ENCODE measurements at places on chromosomes 7 and 10.
A peak's percentile ranks its signal among the peaks of the same experiment; 100 is the strongest.

- DNase-seq = no peak
These were observed 25.7 kb downstream of the HDAC9 start for GRCh38 chr7:18521236-18521589.

DNA sequence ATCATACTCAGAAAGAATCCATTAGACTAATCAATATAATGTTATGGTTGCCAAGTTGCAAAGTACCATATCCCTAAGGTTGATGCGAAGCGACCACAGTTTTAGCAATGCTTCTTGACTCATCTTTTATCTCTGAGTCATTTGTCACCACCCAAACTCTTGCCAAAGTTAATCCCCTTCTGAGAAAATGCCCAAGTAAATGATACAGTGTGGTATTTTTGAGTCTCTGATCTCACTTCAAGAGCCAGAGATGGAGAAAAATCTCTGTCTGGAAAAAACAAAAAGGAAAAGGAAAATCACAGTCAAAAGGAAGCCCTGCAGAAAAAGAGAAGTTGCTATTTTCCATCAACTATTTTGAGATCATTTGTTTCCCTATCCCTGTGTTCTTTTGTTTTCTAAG is 26.7 kb upstream of the OTUD1 start:
- DNase-seq = no peak

- no peak for DNase-seq
These were observed 55.4 kb upstream of the MKRN1 start for GRCh38 chr7:140534743-140535142.

DNA sequence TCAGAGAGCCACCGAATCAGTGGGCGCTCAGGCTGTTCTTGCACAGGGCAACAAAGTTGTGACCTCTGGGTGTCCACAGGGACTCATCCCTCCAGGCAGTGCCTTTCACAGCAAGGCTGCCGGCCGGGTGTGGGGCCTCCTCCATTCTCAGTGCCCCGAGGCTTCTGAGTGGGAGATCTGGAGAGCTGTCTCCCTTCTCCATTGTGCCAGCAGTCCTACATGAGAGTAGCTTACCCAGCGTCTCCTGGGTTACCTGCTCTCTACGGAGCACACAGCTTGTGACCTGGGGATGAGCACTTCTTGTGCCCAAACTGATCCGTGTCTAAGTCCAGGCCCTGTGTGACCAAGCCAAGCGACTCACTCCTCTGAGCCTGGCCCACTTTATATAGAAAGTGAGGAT is 240.9 kb upstream of the GRB10 start:
- DNase-seq = no peak

- no peak for DNase-seq
These were observed 7.8 kb downstream of the FBXW4 start for GRCh38 chr10:101687071-101687658.

GRCh38 chr10:49611816-49612512 is 1.9 kb downstream of the SLC18A3 start:
- DNase-seq = no peak

DNA sequence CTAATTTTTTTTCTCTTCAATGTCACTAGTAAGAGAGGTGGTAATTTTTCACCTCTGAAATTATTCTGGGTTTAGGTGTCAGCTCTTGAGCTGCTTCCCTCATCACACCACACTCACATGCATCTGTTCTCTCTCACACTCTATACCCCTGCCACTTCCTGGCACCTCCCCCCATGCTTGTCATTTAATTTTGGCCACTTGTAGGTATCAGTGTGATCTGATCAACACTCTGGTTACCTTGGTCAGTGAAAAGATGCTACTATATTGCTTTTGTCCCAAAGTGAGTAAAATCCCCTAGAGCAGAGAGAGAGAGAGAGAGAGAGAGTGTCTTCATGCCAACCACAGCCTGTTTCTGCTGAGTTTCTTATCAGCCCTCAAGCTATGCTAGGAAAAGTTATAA is 42.5 kb downstream of the STK17A start:
- peak; percentile 85 for DNase-seq

- no peak for DNase-seq
These were observed 102.4 kb downstream of the SVIL start for GRCh38 chr10:29532256-29532878.

DNA sequence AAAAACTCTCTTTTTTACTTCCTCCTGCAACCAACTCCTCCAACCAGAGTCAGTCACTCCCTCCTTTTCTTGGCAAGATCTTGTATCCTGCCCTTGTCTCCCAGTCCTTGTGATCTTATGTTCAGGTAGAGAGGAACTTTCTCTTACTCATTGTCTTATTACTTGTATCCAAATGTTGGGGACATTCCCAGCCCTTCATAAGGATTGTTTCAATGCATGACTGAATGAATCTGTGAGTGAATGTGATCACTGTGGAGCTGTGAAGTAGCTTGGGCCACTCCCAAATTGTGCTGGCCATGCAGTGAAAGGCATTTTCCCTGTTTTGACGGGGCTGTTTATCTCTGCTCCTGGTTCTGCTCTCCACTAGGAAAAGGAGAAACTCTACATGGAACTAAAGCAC is 93.7 kb downstream of the CFAP58 start:
- DNase-seq = no peak

DNA sequence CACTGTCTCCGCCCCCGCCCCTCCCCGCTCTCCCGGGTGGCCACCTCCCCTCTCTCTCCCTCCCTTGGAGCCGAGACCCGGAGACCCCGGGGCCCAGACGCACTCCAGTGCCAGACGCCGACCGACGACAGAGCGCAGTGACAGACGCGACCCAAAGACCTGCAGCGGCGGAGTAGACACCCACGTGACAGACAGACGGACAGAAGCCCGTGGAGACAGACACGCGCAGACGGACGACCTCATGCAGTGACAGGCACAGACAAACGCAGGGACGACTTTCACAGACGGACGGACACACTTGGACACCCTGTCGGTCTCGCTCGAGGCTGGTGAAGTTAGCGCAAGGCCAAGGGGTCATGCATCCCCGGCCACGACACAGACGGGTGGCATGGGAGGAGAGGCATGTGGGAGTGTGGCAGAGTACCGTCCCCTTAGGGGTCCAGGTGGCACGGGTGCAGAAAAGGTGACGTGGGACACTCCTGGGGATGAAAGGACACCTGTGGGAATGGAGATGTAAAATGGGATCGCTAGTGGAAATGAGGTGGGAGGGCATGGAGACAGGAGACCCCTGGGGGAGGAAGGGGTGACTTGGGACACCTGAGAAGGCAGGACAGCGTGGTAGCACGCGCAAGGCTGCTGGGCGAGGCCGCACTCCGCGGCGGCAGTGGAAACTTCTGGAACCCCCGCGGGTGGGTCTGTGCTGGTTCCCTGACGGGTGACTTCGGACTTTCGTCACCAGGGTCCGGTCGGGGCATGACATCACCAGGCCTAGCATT is 456 bp upstream of the ACHE start:
- peak; percentile 55 for DNase-seq

- DNase-seq = no peak
These were observed 12.4 kb downstream of the DIP2C start for GRCh38 chr10:677038-677437.

DNA sequence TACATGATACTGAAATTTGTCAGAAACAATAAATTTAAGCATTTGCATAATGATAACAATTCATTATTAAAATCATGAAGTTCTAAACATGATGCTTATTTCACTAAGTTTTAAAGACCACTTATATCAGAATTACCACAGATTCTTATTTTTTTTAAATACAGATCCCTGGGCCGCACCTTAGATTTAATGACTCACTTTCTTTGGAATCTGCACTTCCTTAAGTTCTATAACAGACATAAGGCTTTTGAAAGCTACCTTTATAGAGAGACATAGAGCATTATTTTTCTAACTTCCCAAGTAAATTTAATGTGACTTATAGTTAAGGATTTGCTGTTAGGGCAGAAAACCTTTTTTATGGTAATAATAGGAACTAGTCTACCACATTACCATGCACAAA is 214.9 kb downstream of the IPMK start:
- DNase-seq = no peak

- DNase-seq = no peak
These were observed 402.4 kb upstream of the LRGUK start for GRCh38 chr7:133724694-133725093.

GRCh38 chr10:83533290-83533689 is 606.0 kb upstream of the GHITM start:
- no peak for DNase-seq

- DNase-seq = no peak
These were observed 37.9 kb upstream of the TNS3 start for GRCh38 chr7:47619806-47620205.

GRCh38 chr10:30454744-30455510 is 20.9 kb downstream of the MAP3K8 start:
- no peak for DNase-seq

- DNase-seq = no peak
These were observed 612.2 kb downstream of the SUGCT start for GRCh38 chr7:40746841-40747556.

- no peak for DNase-seq
These were observed 540.2 kb downstream of the LRMDA start for GRCh38 chr10:75971402-75972211.

DNA sequence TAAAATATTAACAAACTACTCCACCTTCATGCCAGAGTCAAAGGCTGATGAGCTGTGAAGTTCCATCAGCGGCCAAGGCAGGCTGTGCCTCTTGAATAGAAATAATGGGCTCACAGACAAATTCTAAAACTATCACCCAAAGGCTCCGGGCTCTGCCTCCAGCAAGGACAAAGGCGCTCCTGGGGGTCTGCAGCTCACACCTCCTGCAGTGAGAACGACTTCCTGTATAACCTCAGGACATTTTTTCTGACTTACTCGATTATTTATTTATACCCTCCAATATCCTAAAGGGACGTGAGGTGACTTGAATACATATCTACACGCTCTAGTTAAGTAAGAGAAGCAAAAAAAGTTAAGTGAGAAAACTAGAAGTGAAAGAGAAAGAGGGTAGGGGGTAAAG is 500.7 kb downstream of the CCSER2 start:
- no peak for DNase-seq

GRCh38 chr10:91349381-91349780 is 60.8 kb upstream of the HECTD2 start:
- no peak for DNase-seq

GRCh38 chr10:118911363-118911762 is 118.2 kb upstream of the NANOS1 start:
- no peak for DNase-seq

GRCh38 chr10:84087202-84087601 is 52.1 kb upstream of the GHITM start:
- DNase-seq = no peak

- DNase-seq = peak; percentile 50
These were observed 706 bp downstream of the BUB3 start for GRCh38 chr10:123154711-123155505.

DNA sequence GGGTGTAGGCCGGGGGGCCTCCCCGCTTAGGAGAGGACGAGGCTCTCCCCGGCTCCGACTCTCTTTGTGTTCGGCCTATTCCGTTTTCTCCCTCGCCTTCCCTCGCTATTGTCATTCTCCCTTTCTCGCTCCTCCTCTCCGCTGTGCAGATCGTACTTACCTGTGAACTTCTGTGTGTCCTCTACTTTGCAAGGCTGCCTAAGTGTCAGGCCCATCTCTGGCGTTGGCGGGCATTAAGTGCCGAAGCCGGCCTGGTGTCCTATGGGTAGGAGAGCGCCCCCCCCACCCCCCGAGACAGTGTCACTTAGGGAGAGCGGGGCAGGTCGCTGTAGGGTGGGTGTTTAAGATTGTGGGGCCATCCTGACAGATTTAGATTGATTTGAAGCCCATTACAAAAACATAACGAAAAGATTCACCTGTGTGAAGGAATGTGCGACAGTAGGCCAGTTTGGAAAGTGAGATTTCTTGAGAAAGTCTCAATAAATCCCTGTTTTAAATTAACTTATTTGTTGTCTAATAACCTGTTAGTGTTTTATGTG is 579 bp downstream of the RBM33 start:
- DNase-seq = peak; percentile 44

DNA sequence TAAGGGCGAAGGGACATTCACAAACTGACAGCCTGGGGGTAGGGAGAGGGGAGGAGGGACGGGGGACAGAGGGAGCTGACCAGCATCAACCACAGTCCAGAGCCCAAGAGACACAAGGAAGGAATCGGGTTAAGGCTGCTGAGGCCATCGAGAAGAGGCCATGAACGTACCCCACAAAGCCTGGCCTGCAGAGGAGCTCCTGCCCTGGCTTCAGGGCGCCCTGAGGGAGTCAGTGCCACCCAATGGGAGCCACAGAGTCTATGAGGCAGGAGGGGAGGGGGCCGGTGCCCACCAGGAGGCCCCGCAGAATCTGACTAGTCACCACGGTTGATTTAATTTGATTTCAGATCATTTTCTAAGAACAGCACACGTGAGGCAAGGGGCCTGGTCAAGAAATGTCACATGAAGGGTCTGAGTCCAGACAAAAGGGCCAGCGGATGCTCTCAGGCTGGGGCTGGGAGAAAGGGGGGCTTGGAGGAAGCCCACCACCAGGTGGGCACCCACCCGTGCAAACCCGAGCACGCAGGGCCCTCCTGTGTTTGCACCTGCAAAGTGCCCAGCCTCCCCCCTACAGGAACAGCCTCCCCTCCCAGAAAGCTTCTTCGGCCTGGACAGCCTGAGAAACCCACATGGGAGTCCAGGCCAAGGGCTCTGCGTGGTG is 40.4 kb downstream of the CAMK2B start:
- no peak for DNase-seq

DNA sequence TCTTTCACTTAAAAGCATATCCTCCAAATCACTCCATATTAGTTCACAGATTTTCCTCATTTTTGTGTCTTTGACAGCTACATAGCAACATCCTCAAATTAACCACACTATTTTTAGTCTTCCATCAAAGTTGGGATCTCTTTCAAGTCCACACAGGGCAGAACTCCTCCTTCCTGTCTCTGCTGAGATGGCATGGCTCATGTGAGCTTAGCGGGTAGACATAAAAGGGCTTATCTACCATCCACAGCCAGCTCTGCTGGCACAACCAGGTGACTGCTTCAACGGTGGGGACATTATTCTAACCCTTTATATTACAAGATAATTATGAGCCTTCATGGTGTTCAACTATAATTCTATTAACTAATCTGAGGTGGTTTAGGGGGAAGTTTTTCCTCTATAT is 35.5 kb downstream of the ICA1 start:
- no peak for DNase-seq

DNA sequence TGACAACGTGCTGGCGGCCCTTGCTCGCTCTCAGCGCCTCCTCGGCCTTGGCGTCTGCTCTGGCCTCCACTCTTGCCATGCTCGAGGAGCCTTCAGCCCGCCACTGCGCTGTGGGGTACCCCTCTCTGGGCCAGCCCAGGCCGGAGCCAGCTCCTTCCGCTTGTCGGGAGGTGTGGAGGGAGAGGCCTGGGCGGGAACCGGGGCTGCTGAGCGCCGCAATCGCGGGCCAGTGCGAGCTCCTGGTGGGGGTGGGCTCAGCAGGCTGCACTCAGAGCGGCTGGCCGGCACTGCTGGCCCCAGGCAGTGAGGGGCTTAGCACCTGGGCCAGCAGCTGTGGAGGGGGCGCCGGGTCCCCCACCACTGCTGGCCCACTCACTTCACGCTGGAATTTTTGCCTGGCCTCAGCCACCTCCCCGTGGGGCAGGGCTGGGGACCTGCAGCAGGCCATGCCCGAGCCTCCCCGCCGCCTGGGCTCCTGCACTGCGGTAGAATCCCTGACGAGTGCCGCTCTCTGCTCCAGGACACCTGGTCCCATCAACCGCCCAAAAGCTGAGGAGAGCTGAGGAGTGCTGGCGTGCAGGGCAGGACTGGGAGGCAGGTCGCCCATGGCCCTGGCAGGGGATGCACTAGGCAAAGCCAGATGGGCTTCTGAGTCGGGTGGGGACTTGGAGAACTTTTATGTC is 372.2 kb upstream of the NRG3 start:
- no peak for DNase-seq

Measured in CD4-positive, alpha-beta T cell treated with Interleukin-12 subunit alpha and Interleukin-12 subunit beta, for 1 hour (primary cell).